OCI-LY7 (cell line): ENCODE measurements at places on chromosomes 5 and 9.

DNA sequence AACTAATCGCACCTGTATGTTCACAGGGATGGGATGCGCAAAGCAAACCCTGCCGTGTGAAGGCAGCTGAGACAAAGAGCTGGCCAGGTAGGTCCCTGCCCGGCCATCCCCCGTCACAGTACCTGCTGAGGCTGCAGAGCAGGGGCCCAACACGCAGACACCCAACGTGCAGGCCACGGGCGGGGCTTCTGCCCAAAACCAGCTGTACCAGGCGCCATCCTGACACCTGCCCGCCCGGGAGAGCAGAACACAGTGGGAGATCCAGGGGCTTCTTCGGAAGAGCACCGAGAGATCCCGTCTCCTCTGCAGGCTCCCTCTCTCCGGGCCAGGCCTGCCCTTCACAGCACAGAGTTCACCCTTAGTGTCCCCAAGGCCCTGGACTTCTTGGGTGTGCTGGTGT lies 28.4 kb downstream of the ABO start:
- DNase-seq: no peak

GRCh38 chr9:70255486-70255885 lies 3.3 kb upstream of the SMC5 start:
- DNase-seq: no peak

DNA sequence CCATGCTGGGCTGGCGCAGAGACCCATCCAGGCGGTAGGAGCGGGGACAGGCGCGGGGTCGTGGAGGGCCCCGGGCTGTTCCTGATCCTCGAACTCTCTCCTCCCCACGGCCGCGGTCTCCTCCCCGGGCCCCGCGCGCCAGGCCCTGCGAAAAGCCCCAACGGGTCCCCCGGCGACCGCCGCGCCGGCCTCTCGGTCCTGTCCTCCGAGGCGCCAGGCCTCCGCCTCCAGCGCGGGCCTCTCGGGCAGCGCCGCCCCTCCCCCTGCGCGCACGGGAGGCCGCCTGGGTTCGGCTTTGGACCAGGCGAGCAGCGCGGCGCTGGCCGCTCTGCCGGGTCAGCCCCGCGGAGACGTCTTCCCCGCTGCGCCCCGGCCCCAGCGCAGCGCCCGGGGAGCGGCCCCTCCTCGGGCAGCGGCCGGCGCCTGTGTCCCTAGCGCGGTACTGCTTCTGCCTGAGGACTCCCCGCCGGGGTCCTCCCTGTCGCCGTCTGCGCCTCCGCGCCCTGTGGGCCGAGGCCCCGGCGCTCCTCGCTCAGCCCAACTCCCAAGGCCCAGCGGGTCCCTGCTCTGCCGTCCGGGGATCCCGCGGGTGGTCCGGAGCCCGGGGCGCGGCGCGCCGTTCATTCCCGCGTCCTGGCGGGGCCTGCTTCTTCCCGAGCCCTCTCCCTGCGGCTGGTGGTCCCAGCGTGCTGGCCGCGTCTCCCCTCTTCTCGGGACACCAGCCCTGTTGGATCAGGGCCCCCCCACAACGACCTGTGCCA lies 13.4 kb downstream of the COL23A1 start:
- no peak for DNase-seq

GRCh38 chr5:12952409-12952808 lies 992.1 kb downstream of the DNAH5 start:
- no peak for DNase-seq

GRCh38 chr5:143790457-143791112 lies 21.4 kb upstream of the HMHB1 start:
- DNase-seq: no peak

DNA sequence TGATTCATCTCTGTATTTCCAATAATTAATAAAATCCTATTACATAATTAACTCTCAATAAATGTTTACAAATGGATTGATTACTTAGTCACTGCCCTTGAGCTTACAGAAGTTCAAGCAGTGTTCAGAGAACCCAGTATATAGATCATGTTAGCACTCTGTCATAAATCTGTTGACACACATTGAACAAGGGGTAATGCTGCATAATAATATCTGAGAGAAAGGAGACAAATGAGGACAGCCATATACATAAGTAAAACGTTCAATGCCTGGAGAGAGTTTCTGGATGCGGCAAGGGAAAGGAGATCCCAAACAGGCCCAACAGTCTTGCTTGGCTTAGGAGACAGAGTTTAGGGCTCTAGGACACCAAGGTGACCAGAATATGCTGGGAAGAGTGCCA lies 270.2 kb downstream of the FBXL17 start:
- no peak for DNase-seq
